Omental fat pad (tissue), 4 donors: ENCODE measurements at places on chromosomes 11 and 22. TPM values are rescaled to one million over a fixed set of nuclear protein-coding genes. Genes with fewer than 3 reads are reported as not detected.
A peak's percentile ranks its signal among the peaks of the same experiment; 100 is the strongest.

BEST1 gene
- 5.8 TPM for total RNA-seq

CHID1 gene
- 90.5 TPM for total RNA-seq

LYVE1 gene
- total RNA-seq: 321 TPM

DNA sequence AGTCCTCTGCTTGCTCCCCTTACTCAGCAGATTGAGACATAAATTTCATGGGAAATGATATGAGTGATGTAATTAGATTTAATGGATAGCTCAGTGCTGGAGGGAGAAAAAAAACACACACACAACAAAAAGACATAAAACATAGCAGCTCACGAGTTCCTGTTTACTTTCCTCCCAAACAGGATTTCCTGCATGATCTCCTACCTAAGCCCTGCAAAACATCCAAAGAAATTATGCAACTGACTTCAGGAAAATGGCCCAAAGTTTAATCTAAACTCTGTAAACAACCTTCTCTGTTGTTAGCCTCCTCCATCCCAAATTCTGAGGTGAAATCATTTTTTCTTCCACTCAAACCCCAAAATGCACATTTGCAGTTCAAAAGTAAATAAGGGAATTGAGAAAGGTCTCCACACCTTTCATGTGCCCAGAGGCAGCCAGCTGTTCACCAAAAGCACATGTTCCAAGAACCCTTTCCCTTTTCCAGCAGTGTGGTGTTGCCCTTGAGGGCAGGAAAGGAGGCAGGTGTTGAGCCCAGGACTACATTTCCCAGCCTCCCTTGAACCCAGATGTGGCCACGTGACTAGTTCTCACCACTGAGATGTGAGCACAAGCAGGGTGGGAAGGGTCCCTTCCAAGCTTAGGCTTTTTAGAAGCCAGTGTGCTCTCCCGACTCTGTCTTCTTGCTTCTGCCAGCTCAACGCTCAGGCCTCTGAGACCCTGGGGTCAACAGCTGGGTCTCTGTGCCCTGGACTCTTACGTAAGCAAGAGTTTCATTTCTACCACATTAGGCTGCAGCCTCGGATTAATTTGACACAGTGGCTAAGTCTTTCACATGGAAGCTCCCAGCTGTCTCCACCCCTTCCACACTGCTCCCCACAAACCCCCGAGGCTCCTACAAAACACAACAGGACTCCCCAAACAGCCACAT lies 301.2 kb downstream of the CTTN start:
- no peak for DNase-seq

DNA sequence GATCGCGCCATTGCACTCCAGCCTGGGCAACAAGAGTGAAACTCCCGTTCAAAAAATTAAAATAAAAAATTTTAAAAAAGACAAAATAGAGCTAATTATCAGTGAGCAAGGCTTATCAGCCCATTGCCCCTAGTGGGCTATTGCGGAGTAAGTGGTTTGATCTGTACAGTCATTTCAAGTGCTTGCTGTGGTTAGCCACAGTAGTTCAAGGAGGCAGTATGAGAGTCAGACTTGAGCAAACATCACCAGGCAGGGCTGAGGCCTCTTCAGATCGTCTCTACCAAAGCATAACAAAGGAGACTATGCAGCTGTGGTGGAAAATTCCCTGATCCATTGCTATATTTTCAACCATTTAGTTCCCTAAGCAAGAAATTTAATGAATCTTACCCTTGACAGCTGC lies 4.3 kb upstream of the SBF2 start:
- DNase-seq: no peak

DNA sequence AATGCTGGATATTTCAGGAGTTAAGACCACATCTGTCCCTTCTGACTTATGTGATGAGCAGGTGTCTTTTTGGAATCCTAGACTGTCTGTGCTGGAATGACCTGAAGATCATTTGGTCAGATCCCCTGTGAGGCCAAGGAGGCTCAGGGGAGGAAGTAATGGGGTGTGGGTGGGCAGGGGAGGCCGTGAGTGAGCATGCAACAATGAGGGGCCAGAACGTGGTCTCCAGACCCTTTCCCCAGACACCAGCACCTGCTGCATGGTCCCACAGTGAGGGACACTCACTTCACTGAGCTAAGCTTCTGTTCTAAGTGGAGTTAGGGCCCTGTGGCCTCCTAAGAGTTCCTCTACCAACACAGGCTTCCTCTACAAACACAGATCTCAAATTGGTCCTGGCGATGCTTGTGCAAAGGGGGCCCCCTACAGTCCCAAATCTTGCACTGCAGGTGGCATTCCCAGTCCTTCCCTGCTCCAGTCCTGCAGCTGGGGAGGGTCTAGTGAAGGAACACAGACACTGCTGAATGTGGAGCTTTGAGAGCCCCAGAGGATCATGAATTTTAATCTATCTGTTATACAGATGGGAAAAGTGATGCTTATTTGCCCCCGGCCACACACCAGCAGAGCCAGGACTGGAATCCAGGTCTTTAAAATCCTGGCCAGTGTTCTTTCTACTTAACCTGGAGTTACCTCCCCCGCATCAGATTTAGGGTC lies 7.4 kb downstream of the USP2 start:
- peak; percentile 68 for DNase-seq

- DNase-seq: no peak
These were observed 34.8 kb downstream of the EIF3F start for GRCh38 chr11:8021920-8022319.

DNA sequence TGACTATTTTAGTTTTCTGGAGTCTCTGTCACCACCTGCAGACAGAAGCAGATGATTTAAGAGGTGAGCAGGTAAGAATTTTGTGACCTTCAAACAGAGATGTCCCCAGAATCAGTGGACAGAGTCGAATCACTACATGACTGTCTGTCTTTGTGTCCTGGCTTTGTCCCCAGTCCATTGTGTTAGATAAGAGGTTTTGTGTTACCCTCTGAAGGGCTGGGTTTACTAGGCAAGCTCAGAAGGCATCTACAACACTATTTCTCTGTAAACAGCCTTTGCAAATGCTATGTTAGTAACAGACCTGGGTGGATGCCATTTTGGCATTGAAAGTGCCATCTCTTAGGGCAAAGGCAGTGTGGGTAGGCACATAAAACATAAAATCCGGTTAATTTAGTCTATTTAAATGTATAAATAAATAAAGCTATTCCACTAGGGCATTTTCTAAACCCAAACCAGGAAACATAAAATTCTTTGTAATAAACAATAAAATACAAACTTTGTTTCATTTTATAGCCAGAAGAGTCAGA lies 40.3 kb upstream of the CADM1 start:
- DNase-seq: no peak

- no peak for DNase-seq
These were observed 204.7 kb upstream of the GUCY1A2 start for GRCh38 chr11:107222916-107223460.

- DNase-seq: no peak
These were observed 55.0 kb downstream of the POLD3 start for GRCh38 chr11:74647404-74647803.
